Tibial artery (tissue), 4 donors: ENCODE measurements at places on chromosomes 1 and 21.
A peak's percentile ranks its signal among the peaks of the same experiment; 100 is the strongest.

- no peak overlapping the region for H3K4me3 ChIP-seq
- no peaks in the 10 kb centered on the region for H3K36me3 ChIP-seq
- peaks cover 46% of the 10 kb centered on the region for H3K27me3 ChIP-seq
Measured at GRCh38 chr1:24970399-24970753, 40.3 kb upstream of the RUNX3 start.

DNA sequence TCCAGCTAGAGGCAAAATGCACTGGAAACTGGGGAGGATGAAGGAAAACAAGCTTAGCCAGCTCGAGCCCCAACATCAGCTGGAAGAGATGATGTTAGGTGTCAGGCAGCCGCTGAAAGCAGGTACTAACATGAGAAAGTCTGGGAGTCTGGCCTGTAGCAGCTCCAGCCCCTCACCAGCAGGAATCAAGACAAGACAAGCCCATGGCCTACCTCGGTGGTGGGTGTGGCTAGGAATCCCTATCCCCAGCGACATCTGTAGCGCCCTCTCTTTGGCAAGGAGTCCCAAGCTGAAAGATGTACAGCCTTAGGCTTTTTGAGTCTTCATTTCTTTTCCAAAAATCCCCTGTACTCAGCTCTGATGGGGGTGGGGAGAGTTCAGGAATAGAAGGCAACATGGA, 2.6 kb downstream of the DLGAP3 start:
- H3K4me3 ChIP-seq = no peak overlapping the region
- no peak overlapping the region for H3K27ac ChIP-seq
- peaks cover 17% of the 10 kb centered on the region for H3K4me1 ChIP-seq
- DNase-seq = no peak
- no peaks in the 10 kb centered on the region for H3K36me3 ChIP-seq

- no peaks in the 10 kb centered on the region for H3K27me3 ChIP-seq
- no peak overlapping the region for H3K4me3 ChIP-seq
- H3K27ac ChIP-seq = no peak overlapping the region
- no peaks in the 10 kb centered on the region for H3K4me1 ChIP-seq
- DNase-seq = no peak
- H3K36me3 ChIP-seq = no peaks in the 10 kb centered on the region
Measured at GRCh38 chr1:175129644-175129996, 62.0 kb downstream of the TNN start.

GRCh38 chr1:222127526-222128152, 385.8 kb upstream of the DUSP10 start:
- H3K27me3 ChIP-seq = no peaks in the 10 kb centered on the region
- no peaks in the 10 kb centered on the region for H3K4me1 ChIP-seq
- no peak overlapping the region for H3K27ac ChIP-seq
- H3K4me3 ChIP-seq = no peak overlapping the region
- no peaks in the 10 kb centered on the region for H3K36me3 ChIP-seq

- H3K27me3 ChIP-seq = no peaks in the 10 kb centered on the region
- H3K27ac ChIP-seq = peak within 1 kb of the TSS; percentile 80
- no peaks in the 10 kb centered on the region for H3K4me1 ChIP-seq
- H3K36me3 ChIP-seq = no peaks in the 10 kb centered on the region
- DNase-seq = peak; percentile 85
Measured at GRCh38 chr1:109619576-109620400, at the start of the genes AMPD2 and GNAT2. Gene AMPD2 (plus strand): TSS chr1:109619837. CDS start chr1:109621176, 1,339 bp downstream. Gene GNAT2 (minus strand): TSS chr1:109619616. CDS start chr1:109612870, 6,746 bp downstream.

GRCh38 chr1:3217181-3217641, 148.2 kb downstream of the PRDM16 start:
- peaks cover 75% of the 10 kb centered on the region for H3K4me1 ChIP-seq
- DNase-seq = no peak
- H3K4me3 ChIP-seq = peak overlapping the region; percentile 33
- H3K36me3 ChIP-seq = no peaks in the 10 kb centered on the region
- H3K27me3 ChIP-seq = no peaks in the 10 kb centered on the region
- peak overlapping the region; percentile 81 for H3K27ac ChIP-seq

DNA sequence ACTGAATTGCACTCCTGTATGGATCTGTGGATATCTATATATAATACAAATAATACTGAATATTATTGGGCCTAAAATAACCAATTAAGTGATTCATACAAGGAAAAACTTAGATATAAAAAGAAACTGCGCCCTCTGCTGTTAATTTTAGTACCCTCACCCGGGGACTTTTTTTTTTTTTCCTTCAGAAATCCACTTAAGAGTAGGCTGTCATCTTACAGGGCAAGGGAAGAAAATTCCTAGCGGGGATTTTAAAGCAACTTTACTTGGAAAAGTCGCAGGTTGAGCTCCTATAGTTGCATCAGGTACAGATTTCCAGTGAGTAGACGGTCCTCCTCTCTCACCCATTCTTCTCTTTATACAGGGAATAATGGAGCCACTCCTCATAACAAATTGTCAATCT, 1.3 kb downstream of the NTNG1 start:
- peak overlapping the region; percentile 46 for H3K4me3 ChIP-seq
- no peaks in the 10 kb centered on the region for H3K36me3 ChIP-seq
- H3K4me1 ChIP-seq = peaks cover 24% of the 10 kb centered on the region
- DNase-seq = no peak
- no peaks in the 10 kb centered on the region for H3K27me3 ChIP-seq
- H3K27ac ChIP-seq = no peak overlapping the region

DNA sequence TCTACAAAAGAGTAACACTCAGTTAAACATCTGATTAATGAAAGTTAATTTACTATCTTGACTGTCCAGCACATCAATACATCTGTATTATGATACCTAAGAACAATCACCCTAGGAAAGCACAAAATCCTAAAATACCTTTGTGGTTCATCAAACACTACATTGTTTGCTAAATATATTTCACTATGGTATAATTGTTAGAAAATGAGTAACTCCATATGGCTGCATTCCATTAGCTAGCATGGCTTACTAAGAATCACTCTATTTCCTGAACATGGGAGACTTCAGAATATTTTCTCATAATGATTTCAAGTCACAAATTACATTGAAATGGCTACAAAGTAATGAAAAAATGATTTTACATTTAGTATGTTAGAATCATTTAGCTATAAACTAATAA, 12.5 kb downstream of the TRMT1L start:
- DNase-seq = no peak
- H3K27ac ChIP-seq = no peak overlapping the region
- H3K4me3 ChIP-seq = no peak overlapping the region
- H3K36me3 ChIP-seq = peaks cover 43% of the 10 kb centered on the region
- no peaks in the 10 kb centered on the region for H3K27me3 ChIP-seq

DNA sequence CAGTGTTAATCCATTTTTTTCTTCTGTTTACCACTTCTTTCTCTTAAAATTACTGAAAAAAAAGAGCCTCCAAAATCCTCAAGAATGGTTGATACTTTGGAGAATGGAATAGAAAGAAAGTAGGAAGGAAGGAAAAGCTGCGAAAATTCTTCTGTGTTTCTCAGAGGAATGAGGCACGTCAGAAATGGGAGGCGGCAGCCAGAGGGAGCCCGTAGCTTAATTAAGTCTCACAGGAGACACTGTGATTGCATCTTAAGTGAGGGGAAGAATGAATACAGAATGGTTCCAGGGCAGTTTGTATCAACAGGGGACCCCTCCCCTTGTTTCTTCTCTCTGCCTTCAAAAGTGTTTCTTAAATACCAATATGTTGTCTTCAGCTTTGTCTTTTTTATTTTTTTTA, 1099.5 kb downstream of the PLA2G4A start:
- no peaks in the 10 kb centered on the region for H3K36me3 ChIP-seq
- no peak overlapping the region for H3K4me3 ChIP-seq
- H3K4me1 ChIP-seq = no peaks in the 10 kb centered on the region
- no peak overlapping the region for H3K27ac ChIP-seq

DNA sequence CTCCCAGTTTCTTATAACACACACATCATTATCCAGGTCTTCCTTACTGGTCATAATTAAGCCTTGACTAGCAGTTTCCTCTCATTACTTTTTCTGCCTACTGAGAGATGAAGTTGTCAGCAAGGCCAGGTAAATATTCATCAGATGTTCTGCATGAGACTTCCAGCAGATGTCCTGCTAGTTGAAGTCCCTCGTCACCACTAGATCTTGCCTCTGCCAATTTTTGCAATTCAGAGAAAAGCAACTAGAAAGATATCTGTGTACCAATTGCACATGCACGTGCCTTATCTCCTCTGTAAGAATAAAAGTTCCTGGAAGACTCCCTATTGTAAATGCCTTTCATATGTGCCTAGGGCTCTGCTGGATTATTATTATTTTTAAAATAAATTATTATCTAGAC, 18.3 kb downstream of the ACKR1 start:
- H3K27me3 ChIP-seq = peaks cover 22% of the 10 kb centered on the region
- H3K4me3 ChIP-seq = no peak overlapping the region

DNA sequence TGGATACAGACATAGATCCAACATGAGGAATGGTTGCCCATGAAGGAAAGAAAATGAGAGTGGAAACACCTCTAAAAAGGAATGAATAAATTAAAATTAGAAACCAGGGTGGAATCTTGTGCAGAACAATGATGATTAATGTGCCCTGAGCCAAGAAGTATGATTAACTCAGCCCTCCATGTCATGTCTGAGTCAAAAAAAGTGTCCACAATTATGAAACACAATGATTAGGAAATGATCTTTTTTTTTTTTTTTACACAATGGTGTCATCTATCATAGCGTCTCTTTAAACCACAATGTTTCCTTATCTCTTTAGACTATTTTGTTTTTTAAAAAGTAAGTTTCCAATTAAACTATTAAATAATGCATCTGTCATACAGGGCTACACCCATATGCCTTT, 78.9 kb upstream of the RAB4A start:
- no peaks in the 10 kb centered on the region for H3K4me1 ChIP-seq
- H3K36me3 ChIP-seq = no peaks in the 10 kb centered on the region
- H3K27ac ChIP-seq = no peak overlapping the region
- no peak for DNase-seq

GRCh38 chr1:67345556-67345955, 37.9 kb downstream of the IL12RB2 start:
- H3K4me3 ChIP-seq = no peak overlapping the region
- no peaks in the 10 kb centered on the region for H3K27me3 ChIP-seq
- DNase-seq = no peak
- H3K36me3 ChIP-seq = no peaks in the 10 kb centered on the region
- no peaks in the 10 kb centered on the region for H3K4me1 ChIP-seq
- no peak overlapping the region for H3K27ac ChIP-seq

- H3K36me3 ChIP-seq = peaks cover 3% of the 10 kb centered on the region
- H3K4me3 ChIP-seq = no peak overlapping the region
- no peak overlapping the region for H3K27ac ChIP-seq
Measured at GRCh38 chr1:7768583-7768982, 2.5 kb upstream of the VAMP3 start.

GRCh38 chr1:203593723-203594122, 32.9 kb upstream of the ATP2B4 start:
- H3K4me3 ChIP-seq = no peak overlapping the region
- H3K4me1 ChIP-seq = no peaks in the 10 kb centered on the region
- H3K36me3 ChIP-seq = no peaks in the 10 kb centered on the region
- DNase-seq = no peak
- no peak overlapping the region for H3K27ac ChIP-seq

DNA sequence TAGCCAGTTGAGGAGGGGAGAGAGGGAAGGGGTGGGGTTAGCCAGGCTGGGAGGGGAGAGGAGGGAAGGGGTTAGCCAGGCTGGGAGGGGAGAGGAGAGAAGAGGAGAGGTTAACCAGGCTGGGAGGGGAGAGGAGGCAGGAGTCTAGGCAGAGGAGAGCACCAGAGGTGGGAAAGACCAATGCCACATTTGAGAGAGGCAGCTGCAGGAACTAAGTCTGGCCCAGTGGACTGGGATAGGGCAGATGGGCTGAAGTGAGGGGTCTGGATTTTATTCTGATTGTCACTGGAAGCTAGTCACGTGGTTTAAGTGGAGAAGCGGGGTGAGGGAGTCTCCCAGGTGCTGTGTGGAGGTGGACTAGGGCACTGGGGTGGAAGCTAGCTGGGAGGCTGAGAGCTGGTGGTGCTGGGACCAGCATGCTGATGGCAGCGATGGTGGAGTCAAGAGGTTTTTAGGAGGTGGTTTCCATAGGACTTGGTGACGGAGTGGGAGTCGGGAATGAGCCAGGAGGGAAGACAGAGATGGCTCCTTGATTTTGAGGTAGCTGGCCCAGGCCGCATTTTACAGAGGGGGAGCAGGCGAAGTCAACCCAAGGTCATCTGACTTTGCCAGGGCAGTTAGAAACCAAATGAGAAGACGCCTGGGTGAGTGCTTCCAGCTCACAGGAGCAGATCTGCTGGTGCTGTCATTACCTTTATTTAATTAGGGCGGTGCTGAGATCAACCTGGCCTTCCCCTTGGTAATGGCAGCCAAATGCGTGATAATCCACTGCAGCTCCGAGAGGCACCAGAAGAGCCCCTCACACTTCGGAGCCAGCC, 42.8 kb downstream of the DISP3 start:
- H3K27me3 ChIP-seq = peaks cover 45% of the 10 kb centered on the region
- no peak overlapping the region for H3K4me3 ChIP-seq
- H3K4me1 ChIP-seq = no peaks in the 10 kb centered on the region
- H3K36me3 ChIP-seq = no peaks in the 10 kb centered on the region
- no peak for DNase-seq

DNA sequence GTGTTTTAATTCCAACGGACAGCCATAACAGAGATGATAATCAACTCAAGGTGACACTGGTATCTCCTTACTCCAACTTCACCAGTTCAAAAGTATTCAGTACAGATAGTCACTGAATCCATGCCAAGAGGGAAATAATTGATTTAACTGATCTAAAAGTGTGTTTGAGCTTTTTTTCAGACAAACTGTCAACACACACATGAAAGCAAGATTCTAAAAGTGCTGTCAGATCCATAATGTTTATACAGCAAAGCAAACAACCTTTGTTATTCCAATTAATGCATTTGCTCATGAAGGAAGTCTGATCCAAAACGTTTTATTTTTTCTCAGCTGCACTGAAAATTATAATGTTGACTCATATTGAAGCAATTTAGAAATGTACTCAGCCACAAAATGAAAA, 5.9 kb upstream of the PRKAA2 start:
- H3K36me3 ChIP-seq = no peaks in the 10 kb centered on the region
- no peak for DNase-seq
- H3K27ac ChIP-seq = no peak overlapping the region

GRCh38 chr1:39733161-39733560, 5.5 kb upstream of the PPIE start:
- H3K36me3 ChIP-seq = no peaks in the 10 kb centered on the region
- no peak for DNase-seq
- H3K27ac ChIP-seq = no peak overlapping the region
- no peaks in the 10 kb centered on the region for H3K4me1 ChIP-seq

- H3K4me3 ChIP-seq = no peak overlapping the region
- H3K4me1 ChIP-seq = no peaks in the 10 kb centered on the region
- H3K27ac ChIP-seq = no peak overlapping the region
- H3K27me3 ChIP-seq = peaks cover 13% of the 10 kb centered on the region
Measured at GRCh38 chr1:9010781-9011323, 15.4 kb downstream of the SLC2A7 start.

- H3K36me3 ChIP-seq = peaks cover 43% of the 10 kb centered on the region
- no peaks in the 10 kb centered on the region for H3K27me3 ChIP-seq
- H3K4me1 ChIP-seq = no peaks in the 10 kb centered on the region
Measured at GRCh38 chr1:23394684-23395083, 25.0 kb upstream of the ZNF436 start.

DNA sequence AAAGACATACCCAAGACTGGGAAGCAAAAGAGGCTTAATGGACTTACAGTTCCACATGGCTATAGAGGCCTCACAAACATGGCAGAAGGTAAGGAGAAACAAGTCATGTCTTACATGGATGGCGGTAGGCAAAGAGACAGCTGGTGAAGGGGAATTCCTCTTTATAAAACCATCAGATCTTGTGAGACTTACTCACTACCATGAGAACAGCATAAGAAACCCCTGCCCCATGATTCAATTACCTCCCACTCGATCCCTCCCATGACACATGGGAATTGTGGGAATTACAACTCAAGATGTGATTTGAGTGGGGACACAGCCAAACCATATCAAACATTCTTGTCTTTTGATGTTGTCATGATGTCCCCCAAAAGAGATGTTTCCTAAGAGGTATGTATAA, 103.3 kb downstream of the DUSP10 start:
- no peak overlapping the region for H3K27ac ChIP-seq
- DNase-seq = no peak
- H3K27me3 ChIP-seq = no peaks in the 10 kb centered on the region
- H3K4me3 ChIP-seq = no peak overlapping the region
- no peaks in the 10 kb centered on the region for H3K36me3 ChIP-seq
